ENCODE measurements at places on chromosomes 3 and 15.

- H3K27me3 ChIP-seq: peaks cover 6% of the 10 kb centered on the region
- H3K36me3 ChIP-seq: no peaks in the 10 kb centered on the region
- no peak overlapping the region for H3K27ac ChIP-seq
- no peak overlapping the region for H3K4me3 ChIP-seq
- DNase-seq: no peak
- H3K4me1 ChIP-seq: no peaks in the 10 kb centered on the region
Measured at GRCh38 chr15:26234976-26235767, 372.0 kb upstream of the ATP10A start.

GRCh38 chr15:49813625-49814024 is 192.8 kb downstream of the DTWD1 start:
- DNase-seq: no peak
- no peaks in the 10 kb centered on the region for H3K27me3 ChIP-seq
- H3K27ac ChIP-seq: no peak overlapping the region
- H3K4me3 ChIP-seq: no peak overlapping the region
- no peaks in the 10 kb centered on the region for H3K4me1 ChIP-seq
- H3K36me3 ChIP-seq: no peaks in the 10 kb centered on the region

- H3K27me3 ChIP-seq: no peaks in the 10 kb centered on the region
- H3K4me3 ChIP-seq: no peak overlapping the region
- H3K36me3 ChIP-seq: no peaks in the 10 kb centered on the region
- H3K4me1 ChIP-seq: peaks cover 28% of the 10 kb centered on the region
- H3K27ac ChIP-seq: peak overlapping the region; percentile 61
Measured at GRCh38 chr15:90581771-90582352, 52.1 kb downstream of the CRTC3 start.

DNA sequence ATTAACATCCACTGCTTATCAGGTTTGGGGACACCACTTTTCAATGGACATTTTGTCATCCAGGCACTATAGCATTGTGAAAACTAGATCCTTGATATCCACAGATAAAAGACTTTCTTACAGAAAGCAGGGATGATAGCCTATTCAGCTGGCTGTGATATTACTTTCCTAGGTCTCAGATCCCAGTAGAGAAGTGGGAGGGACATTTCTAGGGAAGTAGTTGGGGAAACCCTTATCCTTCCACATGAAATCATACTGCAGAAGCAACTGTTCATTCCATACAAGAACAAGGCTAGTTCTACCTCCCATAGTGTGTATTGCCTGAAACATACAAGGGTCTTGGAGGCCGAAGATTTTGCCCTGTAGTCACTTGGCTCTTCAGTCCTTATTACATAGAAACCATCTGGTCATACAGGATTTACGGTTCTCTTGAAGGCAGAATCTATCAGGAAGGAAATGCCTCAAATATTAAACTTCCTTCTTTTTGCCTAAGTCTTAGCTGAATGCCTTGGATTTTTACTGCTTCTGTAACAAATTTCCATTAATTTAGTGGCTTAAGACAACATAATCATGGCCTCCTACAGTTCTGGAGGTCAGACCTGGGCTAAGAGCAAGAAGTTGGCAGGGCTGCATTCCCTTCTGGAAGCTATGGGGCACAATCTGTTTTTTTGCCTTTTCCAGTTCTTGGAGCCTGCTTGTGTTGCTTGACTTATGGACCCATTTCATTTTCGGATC is 119.4 kb downstream of the ECT2 start:
- no peaks in the 10 kb centered on the region for H3K27me3 ChIP-seq
- no peak overlapping the region for H3K4me3 ChIP-seq
- no peaks in the 10 kb centered on the region for H3K4me1 ChIP-seq
- H3K36me3 ChIP-seq: no peaks in the 10 kb centered on the region
- no peak overlapping the region for H3K27ac ChIP-seq

- no peak overlapping the region for H3K4me3 ChIP-seq
- H3K36me3 ChIP-seq: peaks cover 2% of the 10 kb centered on the region
- no peak for DNase-seq
- no peaks in the 10 kb centered on the region for H3K4me1 ChIP-seq
- no peak overlapping the region for H3K27ac ChIP-seq
- H3K27me3 ChIP-seq: no peaks in the 10 kb centered on the region
Measured at GRCh38 chr3:45753095-45753494, 43.2 kb downstream of the SLC6A20 start.

- no peaks in the 10 kb centered on the region for H3K27me3 ChIP-seq
- no peaks in the 10 kb centered on the region for H3K36me3 ChIP-seq
- H3K4me3 ChIP-seq: no peak overlapping the region
- H3K4me1 ChIP-seq: no peaks in the 10 kb centered on the region
Measured at GRCh38 chr3:71504250-71505036, 79.1 kb downstream of the FOXP1 start.

DNA sequence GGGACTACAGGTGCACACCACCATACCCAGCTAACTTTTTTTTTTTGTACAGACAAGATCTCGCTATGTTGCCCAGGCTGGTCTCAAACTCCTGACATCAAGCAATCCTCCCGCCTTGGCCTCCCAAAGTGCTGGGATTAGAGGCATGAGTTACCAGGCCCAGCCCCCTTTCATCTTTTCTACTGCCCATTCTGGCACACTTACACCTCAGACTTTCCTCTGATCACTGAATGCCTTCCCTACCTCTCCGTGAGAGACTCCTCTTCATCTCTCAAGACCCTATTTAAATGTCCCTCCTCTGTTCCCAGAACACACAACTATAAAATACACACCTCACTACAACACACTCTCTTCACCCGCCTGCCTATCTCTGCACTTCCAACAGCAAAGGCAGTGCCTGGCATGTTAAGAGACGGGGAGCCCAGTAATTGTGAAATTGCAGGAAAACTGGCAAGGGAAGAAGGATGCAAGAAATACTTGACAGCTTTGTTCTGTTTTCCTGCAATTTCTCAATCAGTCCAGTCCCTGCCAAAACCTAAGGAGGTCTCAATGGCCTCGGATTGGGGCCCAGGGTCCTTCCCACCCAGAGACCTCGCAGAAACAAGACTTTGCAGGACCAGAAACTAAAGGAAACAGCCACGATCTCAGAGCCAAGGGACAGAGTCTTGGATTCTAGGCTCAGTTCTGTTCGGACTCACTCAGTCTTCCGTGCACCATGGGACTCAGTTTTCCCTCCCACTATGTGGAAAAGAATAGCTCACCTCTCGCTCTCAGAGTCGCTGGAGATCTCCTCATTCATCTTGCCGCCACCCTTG is 849 bp downstream of the RRP9 start:
- peaks cover 21% of the 10 kb centered on the region for H3K36me3 ChIP-seq
- no peak for DNase-seq
- peaks cover 33% of the 10 kb centered on the region for H3K4me1 ChIP-seq
- H3K4me3 ChIP-seq: peak overlapping the region; percentile 72

- no peak for DNase-seq
- H3K27ac ChIP-seq: no peak overlapping the region
- H3K27me3 ChIP-seq: no peaks in the 10 kb centered on the region
- H3K36me3 ChIP-seq: no peaks in the 10 kb centered on the region
- H3K4me3 ChIP-seq: no peak overlapping the region
Measured at GRCh38 chr15:50871832-50872231, 36.7 kb upstream of the AP4E1 start.

DNA sequence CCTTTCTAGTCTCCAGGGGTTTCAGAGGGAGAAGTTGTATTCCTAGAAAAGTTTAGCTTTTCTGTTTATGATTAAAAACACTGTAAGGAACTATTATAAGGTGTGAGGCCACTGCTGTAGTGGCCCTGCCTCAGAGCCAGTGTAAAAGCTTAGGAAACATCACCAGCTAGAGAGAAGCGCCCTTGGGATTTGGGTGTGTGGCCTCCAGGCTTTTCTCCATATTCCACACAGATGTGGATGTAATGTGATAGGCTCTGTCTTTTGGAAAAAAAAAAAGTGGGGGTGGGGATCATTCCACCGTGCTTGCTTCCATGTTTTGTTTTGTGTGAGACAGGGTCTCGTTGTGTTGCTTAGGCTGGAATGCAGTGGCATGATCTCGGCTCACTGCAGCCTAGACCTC is 13.9 kb downstream of the SEC61A1 start:
- H3K27me3 ChIP-seq: no peaks in the 10 kb centered on the region
- no peak overlapping the region for H3K27ac ChIP-seq
- DNase-seq: no peak
- no peak overlapping the region for H3K4me3 ChIP-seq

DNA sequence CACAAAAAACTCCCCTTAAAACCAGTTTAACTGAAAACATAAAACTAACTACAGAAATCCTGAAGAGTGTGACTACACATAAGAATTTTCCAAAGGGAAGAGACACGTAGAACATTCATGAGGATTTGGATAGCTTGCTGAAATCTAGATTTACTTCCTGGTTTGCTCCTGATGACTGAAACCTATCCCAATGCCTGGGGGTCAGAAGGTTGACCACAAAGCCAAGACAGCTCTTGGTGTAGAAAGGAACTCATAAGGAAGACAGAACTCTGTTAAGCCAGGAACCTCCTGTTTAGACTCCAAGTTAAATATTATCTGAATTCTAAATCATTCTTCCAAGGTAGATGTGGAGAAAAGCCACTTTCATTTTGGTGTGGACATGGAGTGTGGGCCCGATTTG is 92.8 kb downstream of the TFG start:
- H3K27me3 ChIP-seq: no peaks in the 10 kb centered on the region
- no peaks in the 10 kb centered on the region for H3K4me1 ChIP-seq
- no peak overlapping the region for H3K4me3 ChIP-seq
- H3K36me3 ChIP-seq: no peaks in the 10 kb centered on the region
- no peak for DNase-seq

DNA sequence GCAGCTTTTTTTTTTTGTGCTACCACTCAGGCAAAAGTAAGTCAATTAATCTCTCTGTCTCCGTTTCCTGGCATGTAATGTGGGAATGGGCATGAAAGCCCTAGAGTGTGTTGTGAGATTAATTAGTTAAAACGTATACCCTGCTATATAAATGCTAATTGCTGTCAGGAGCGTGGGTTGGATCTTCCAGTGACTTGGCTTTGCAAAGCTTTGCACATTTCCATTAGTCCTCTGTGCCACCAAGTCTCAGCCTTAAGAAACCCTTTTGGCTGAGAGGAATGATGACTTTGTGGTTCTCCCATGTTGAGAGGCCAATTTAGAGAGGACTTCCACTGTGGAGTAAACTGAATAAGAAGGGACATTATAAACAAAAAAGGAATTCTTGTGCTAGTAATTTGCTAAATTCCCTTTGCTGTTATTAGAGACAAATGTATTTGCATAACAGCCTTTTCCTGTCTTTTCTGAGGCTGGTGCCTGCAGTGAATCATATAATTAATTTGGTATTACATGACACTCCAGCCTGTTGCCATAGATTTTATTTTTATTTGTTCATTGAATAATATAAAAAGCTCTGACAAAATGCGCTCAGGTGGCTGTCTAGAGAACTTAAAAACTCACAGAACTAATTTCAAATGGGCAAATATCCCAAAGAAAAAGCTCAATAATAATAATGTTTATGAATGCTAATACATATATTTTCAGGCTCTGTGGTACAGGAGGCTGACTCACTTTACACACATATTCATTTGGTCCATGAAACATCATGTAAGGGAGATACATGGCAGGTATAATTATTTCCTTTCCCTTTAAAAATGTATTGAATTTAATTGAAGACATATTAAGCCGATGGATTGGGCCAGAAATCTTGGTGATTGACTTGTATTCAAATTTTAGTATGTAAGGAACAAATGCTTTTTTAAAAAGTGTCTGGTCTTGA is 82.7 kb downstream of the IL1RAP start:
- H3K27me3 ChIP-seq: no peaks in the 10 kb centered on the region
- DNase-seq: no peak
- H3K4me1 ChIP-seq: no peaks in the 10 kb centered on the region
- no peak overlapping the region for H3K27ac ChIP-seq

DNA sequence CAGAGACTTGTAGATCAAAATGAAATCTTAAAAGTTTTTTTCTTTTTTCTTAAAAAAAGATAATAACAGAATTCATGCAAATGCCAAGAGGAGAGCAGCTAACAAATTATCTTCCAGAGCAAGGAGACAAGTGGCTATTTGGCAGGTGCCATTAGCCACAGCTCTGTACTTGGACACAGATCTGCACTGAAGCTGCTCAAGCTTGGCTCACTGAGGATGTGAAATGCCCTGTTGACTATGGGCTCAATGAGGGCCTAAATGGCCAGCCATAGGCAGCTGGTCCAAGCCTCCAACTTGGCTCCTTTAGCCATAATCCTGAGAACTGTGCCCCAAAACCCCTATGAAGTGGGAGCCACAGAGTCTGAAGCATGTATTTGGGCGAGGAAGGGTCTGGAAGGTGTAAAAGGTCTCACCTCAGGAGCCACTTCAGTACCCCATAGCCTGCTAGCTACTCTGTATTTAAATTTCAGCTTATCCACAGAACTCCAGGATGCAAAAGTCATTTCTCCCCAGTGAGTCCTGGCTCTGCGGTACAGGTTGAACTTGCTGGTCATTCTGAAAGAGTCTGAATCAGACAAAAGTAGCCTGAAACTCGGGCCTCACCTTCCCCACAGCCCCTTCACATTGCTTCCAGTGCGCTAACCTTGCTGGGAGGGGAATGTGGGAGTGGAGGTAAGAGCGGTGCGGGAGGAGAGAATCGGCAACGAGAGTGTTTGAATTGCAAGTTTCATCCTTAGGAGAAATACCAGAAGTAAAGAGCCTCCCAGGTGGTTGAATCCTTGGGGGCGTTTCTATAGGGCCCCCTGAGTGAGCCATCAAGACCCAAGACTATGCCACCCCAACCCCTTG is 48.0 kb downstream of the ZIC4 start:
- no peak overlapping the region for H3K4me3 ChIP-seq
- H3K27me3 ChIP-seq: no peaks in the 10 kb centered on the region
- no peak for DNase-seq
- no peak overlapping the region for H3K27ac ChIP-seq
- H3K36me3 ChIP-seq: no peaks in the 10 kb centered on the region
- no peaks in the 10 kb centered on the region for H3K4me1 ChIP-seq

- H3K4me1 ChIP-seq: peaks cover 85% of the 10 kb centered on the region
- no peak for DNase-seq
- H3K4me3 ChIP-seq: no peak overlapping the region
Measured at GRCh38 chr15:98692213-98692612, 43.9 kb downstream of the IGF1R start.

DNA sequence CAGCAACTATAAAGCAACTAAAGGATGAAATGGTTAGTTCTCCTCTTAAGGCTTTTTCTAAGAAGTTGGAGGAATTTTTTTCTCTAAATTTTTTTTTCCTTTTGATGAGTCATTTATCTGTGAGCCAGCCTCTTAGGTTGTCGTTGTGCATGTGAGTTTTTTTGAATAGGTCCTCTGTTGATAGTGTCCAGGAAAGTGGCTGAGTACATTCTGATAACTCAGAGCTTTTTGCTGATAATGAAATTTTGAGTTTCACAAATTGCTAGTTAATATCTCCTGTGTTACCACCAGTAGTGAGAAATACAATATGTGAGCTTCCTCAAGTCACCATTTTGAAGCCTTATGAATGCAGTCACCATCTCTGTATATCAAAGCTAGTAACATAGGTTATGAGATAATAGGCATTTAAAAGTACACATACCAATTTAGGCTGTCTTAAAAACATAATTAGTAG is 7.1 kb upstream of the LXN start:
- peaks cover 44% of the 10 kb centered on the region for H3K36me3 ChIP-seq
- no peak overlapping the region for H3K27ac ChIP-seq
- no peak for DNase-seq

DNA sequence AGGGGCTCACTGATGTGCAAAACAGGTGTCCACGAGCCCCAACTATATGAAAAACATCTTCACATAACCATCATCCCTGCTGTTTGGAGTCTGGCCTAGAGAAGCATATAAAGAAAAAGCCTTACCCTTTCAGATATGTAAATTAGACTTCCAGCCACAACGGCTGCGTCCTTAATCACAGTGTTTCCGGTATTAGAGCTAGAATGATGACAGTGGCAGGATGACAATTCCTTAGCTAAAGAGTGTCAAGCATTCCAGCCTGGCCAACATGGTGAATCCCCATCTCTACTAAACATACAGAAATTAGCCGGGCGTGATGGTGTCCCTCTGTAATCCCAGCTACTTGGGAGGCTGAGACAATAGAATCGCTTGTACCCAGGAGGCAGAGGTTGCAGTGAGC is 19.5 kb upstream of the SAMD7 start:
- no peak overlapping the region for H3K27ac ChIP-seq
- no peaks in the 10 kb centered on the region for H3K36me3 ChIP-seq
- no peaks in the 10 kb centered on the region for H3K4me1 ChIP-seq
- no peak overlapping the region for H3K4me3 ChIP-seq
- no peaks in the 10 kb centered on the region for H3K27me3 ChIP-seq
